ENCODE measurements at places on chromosomes 2 and 18. TPM values are rescaled to one million over a fixed set of nuclear protein-coding genes. Genes with fewer than 3 reads are reported as not detected.
A peak's percentile ranks its signal among the peaks of the same experiment; 100 is the strongest.

Gene RASGRP3
- 12.8 TPM for total RNA-seq

Gene IL37
- not detected for total RNA-seq

Gene ALPP
- not detected for total RNA-seq

Gene TXNDC9
- total RNA-seq: 29.6 TPM

Gene POTEJ
- not detected for total RNA-seq

Gene POTEE
- 0.26 TPM for total RNA-seq

Gene STAT4
- total RNA-seq: 7.7 TPM

Gene PSTPIP2
- 12.6 TPM for total RNA-seq

Gene LAMA3
- 29.0 TPM for total RNA-seq

GRCh38 chr2:135796606-135797005, 40.4 kb downstream of the LCT start:
- H3K36me3 ChIP-seq: no peaks in the 10 kb centered on the region
- no peaks in the 10 kb centered on the region for H3K4me1 ChIP-seq
- H3K27me3 ChIP-seq: no peaks in the 10 kb centered on the region
- no peak for DNase-seq
- H3K27ac ChIP-seq: no peak overlapping the region

- H3K4me3 ChIP-seq: no peak overlapping the region
- H3K27me3 ChIP-seq: no peaks in the 10 kb centered on the region
- H3K36me3 ChIP-seq: no peaks in the 10 kb centered on the region
- no peak for DNase-seq
- H3K27ac ChIP-seq: no peak overlapping the region
- H3K4me1 ChIP-seq: no peaks in the 10 kb centered on the region
These were observed 6.5 kb downstream of the GLS start for GRCh38 chr2:190887089-190887488.

DNA sequence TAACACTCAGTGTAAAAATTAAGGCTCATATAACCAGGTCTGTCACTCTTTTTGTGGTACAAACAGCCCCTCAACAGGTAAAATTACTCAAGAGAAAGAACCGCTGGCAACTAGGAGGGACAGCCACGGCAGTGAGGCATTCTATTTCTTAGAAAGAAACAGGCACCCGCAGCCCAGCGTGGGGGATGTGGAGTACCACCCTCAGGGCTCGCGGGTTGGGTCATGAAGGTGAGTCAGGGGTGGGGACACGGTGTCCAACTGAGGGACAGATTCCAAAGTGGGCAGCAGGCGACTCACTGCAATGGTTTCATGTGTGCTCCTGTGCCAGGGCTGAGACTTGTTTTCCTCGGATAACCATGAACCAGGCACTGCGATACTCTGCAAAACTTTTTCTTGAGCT, 129.4 kb downstream of the DTNB start:
- DNase-seq: no peak
- H3K27ac ChIP-seq: no peak overlapping the region
- no peaks in the 10 kb centered on the region for H3K36me3 ChIP-seq
- no peak overlapping the region for H3K4me3 ChIP-seq
- H3K27me3 ChIP-seq: no peaks in the 10 kb centered on the region

DNA sequence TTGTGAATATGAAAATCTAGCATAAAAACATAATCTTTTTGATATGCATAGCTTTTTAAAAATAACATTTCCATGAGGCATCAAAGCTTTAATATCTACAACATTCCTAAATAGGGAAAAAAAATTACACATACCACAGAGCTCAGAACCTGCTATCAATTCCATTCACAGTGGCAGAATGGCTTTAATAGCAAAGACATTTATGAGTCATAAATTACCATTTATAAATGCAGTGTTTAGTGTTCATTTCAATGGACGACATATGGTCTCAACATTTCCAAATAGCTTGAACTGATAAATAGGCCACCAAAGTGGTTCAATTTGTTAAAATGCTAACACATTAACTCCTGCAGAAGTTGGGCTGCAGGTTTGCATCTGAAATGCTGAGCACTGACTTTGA, 600.6 kb upstream of the SETBP1 start:
- H3K27ac ChIP-seq: no peak overlapping the region
- no peaks in the 10 kb centered on the region for H3K36me3 ChIP-seq
- DNase-seq: no peak
- H3K27me3 ChIP-seq: peaks cover 1% of the 10 kb centered on the region
- no peaks in the 10 kb centered on the region for H3K4me1 ChIP-seq
- no peak overlapping the region for H3K4me3 ChIP-seq

GRCh38 chr2:189798312-189799029, 14.2 kb downstream of the PMS1 start:
- no peaks in the 10 kb centered on the region for H3K36me3 ChIP-seq
- DNase-seq: no peak
- no peaks in the 10 kb centered on the region for H3K4me1 ChIP-seq
- H3K27me3 ChIP-seq: no peaks in the 10 kb centered on the region
- H3K27ac ChIP-seq: no peak overlapping the region

GRCh38 chr2:70944111-70944690, 8.5 kb downstream of the ATP6V1B1 start:
- H3K27me3 ChIP-seq: no peaks in the 10 kb centered on the region
- peak; percentile 47 for DNase-seq
- H3K4me1 ChIP-seq: no peaks in the 10 kb centered on the region
- H3K36me3 ChIP-seq: no peaks in the 10 kb centered on the region
- H3K4me3 ChIP-seq: no peak overlapping the region

DNA sequence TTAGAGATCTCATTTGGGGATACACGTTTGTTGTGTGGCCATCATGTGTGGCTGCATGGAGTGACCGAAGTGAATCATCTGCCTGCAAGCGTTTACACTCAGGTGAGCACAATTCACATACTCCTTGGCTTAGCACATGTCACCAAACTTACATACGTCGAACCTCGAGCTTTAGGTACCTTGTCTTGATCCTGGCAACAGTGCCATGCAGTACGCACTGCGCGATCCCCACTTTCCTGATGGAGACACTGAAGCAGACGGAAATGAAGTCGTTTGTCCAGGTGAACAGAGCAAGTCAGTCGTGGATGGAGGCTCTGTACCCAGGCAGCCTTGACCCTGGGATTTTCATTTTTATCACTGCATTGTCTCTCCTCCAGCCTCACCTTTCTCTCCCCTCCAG, 32.3 kb downstream of the KLHL29 start:
- H3K4me1 ChIP-seq: no peaks in the 10 kb centered on the region
- H3K27me3 ChIP-seq: no peaks in the 10 kb centered on the region
- no peak overlapping the region for H3K4me3 ChIP-seq
- DNase-seq: no peak
- no peaks in the 10 kb centered on the region for H3K36me3 ChIP-seq
- no peak overlapping the region for H3K27ac ChIP-seq

DNA sequence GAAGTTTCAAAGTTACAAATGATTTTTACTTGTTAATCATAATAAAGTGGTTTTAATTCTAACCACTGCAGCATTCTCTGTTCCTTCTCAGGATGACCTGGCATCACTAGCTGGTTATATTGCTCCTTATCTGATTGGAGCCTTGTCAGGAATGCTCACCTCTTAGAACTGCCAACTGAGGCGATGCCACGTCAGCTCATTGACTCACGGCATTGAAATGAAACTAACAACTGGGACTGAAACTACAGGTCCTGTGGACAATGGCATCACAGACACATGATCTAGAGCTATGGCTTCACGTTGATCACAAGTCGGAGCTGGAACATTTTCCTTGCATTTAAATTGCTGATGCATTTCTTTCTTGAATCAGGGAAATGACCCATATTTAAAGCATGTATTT, 54.9 kb upstream of the MAP2 start:
- no peak overlapping the region for H3K4me3 ChIP-seq
- no peaks in the 10 kb centered on the region for H3K4me1 ChIP-seq
- no peaks in the 10 kb centered on the region for H3K27me3 ChIP-seq
- DNase-seq: peak; percentile 77

GRCh38 chr2:102140377-102140776, 2.2 kb upstream of the IL1R1 start:
- no peaks in the 10 kb centered on the region for H3K36me3 ChIP-seq
- DNase-seq: no peak
- no peaks in the 10 kb centered on the region for H3K4me1 ChIP-seq
- H3K4me3 ChIP-seq: no peak overlapping the region
- no peak overlapping the region for H3K27ac ChIP-seq

DNA sequence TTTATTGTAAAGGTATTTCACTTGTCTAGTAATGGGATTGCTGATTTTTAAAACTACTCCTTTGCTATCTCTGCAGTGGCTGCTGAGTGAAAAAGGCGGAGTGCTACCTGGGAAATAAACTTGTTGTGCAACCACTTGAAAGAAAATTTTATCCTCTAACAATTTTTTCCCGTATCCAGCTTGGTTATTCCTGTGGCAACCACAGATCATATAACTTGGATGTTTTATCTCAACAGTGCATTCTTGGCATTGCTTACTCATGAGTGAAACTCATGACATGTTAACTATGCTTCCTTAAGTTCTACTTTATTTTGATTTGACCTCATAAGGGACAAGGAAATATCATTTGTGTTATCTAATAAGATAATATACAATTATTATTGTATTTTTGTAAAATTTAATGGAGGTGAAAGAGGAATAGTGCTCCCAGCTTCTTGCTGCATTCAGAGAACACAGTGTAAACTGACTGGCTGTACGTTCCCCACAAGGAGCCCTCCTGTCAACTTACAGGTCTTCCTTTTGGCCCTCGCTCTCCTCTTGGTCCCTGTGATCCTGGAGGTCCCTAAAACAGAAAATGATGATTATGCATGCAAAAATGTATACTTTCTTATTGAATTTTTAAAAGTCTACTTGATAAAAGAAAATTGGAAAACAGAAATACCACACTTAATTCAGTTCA, 82.7 kb downstream of the COL5A2 start:
- H3K4me1 ChIP-seq: peaks cover 1% of the 10 kb centered on the region
- H3K4me3 ChIP-seq: no peak overlapping the region
- no peaks in the 10 kb centered on the region for H3K27me3 ChIP-seq
- H3K27ac ChIP-seq: no peak overlapping the region

DNA sequence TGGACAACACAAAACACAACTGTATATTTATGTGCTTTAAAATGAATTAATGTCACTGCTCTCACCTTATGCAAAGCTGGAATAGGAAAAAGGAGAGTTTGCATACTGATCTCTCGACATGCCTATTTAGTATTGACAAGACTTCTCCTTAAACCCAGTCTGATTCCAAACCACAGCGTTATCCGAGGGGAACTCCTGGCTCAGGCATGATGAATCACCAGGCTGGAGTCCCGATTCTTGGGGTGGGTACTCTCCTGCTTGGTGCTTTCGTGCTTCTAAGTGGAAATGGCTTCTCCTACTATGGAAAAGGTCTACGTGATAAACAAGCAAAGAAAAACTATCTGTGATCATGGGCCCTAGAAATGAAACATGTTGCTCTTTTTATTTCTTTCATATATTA, 88.9 kb upstream of the SLC35G4 start:
- H3K4me3 ChIP-seq: no peak overlapping the region
- no peak overlapping the region for H3K27ac ChIP-seq
- no peaks in the 10 kb centered on the region for H3K36me3 ChIP-seq
- no peak for DNase-seq

DNA sequence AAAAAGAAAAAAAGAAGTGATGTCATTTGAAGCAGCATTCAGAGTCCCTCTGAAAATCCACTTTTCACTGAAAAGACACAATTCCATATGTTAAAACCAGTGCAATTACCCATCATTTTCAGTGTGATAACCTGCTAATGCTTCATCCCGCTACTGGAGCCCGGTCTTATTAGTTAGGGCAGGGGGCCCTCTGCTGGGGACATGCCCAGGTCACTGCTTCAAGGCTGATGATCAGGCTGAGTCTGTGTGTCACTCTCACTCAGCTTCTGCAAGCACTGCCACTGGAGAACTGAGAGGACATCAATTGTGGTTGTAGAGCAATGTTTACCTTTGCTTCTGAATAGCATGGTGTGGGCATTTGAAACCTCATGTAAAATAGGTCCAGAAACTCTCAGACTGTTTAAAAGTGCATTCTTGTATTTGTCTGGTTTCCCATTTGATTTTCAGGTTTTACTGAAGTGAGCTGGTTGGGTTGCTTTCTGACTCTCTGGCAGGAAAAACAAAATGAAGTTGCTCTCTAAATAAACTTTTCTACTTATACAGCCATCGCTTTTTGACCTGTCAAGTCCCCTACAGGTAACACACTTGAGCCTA, 49.2 kb upstream of the NXPH2 start:
- no peaks in the 10 kb centered on the region for H3K36me3 ChIP-seq
- H3K4me3 ChIP-seq: no peak overlapping the region
- H3K4me1 ChIP-seq: no peaks in the 10 kb centered on the region
- no peaks in the 10 kb centered on the region for H3K27me3 ChIP-seq
- no peak overlapping the region for H3K27ac ChIP-seq
- DNase-seq: no peak

GRCh38 chr2:141513853-141514252, 617.0 kb downstream of the LRP1B start:
- no peak overlapping the region for H3K4me3 ChIP-seq
- no peaks in the 10 kb centered on the region for H3K36me3 ChIP-seq
- no peak overlapping the region for H3K27ac ChIP-seq
- DNase-seq: no peak
- H3K27me3 ChIP-seq: no peaks in the 10 kb centered on the region
- no peaks in the 10 kb centered on the region for H3K4me1 ChIP-seq

DNA sequence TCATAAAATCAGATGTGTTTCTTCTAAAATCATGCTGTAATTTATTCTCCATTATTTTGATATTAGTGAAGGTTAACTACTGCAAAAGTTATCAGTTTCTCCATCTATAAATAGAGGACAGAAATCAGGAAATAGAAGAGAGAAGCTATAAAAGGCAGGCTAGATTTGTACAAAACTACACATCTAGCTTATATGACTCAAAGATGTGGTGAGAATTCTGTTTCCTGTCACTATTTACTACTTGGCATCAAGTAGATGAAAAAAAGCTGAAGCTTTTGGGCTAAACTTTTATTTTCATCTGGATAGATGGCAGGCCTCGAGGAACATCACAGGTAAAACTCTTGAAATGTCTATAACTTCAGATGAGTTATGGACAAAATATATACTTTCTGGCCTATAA, 49.8 kb upstream of the NAB1 start:
- no peak overlapping the region for H3K27ac ChIP-seq
- no peak for DNase-seq
- peaks cover 4% of the 10 kb centered on the region for H3K4me1 ChIP-seq
- H3K4me3 ChIP-seq: no peak overlapping the region

- no peak for DNase-seq
- no peak overlapping the region for H3K4me3 ChIP-seq
- no peaks in the 10 kb centered on the region for H3K36me3 ChIP-seq
- H3K4me1 ChIP-seq: peaks cover 5% of the 10 kb centered on the region
- no peaks in the 10 kb centered on the region for H3K27me3 ChIP-seq
These were observed 2.4 kb downstream of the SOCS6 start for GRCh38 chr18:70291295-70291574.

- H3K4me3 ChIP-seq: no peak overlapping the region
- no peak overlapping the region for H3K27ac ChIP-seq
- peaks cover 5% of the 10 kb centered on the region for H3K4me1 ChIP-seq
- no peak for DNase-seq
- no peaks in the 10 kb centered on the region for H3K36me3 ChIP-seq
These were observed 64.3 kb upstream of the ACSL3 start for GRCh38 chr2:222796413-222797103.

- H3K4me3 ChIP-seq: no peak overlapping the region
- DNase-seq: no peak
- no peaks in the 10 kb centered on the region for H3K36me3 ChIP-seq
- H3K27me3 ChIP-seq: no peaks in the 10 kb centered on the region
These were observed 37.4 kb upstream of the MYO3B start for GRCh38 chr2:170140561-170140960.
